ENCODE measurements at places on chromosomes 5 and 9. TPM values are rescaled to one million over a fixed set of nuclear protein-coding genes. Genes with fewer than 3 reads are reported as not detected.

IL9 gene
- total RNA-seq, result not detected

F2RL1 gene
- 2.2 TPM for total RNA-seq

CTSL gene
- total RNA-seq, result not detected

- DNase-seq, result no peak
Observed at GRCh38 chr5:150394131-150394530, 18.6 kb downstream of the CD74 start.

DNA sequence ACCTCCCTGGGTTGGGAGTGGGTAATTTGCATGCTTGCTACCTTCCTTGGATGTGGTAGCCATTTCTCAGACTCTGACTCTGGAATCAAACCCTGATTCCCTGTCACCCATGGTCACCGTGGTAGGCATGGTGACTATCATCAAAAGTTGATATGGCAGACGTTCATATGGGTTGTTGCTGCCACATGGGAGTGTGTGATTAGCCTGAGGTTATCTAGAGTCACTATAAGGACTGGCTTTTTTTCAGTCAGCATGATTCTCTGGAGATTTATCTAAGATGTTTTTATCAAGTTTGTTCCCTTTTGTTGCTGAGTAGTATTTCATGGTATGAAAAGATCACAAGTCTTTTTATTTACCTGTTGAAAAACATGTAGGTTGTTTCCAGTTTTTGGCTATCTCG, 7.0 kb downstream of the RCL1 start:
- no peak for DNase-seq

GRCh38 chr5:88878976-88879375, 4.0 kb downstream of the MEF2C start:
- DNase-seq, result no peak

DNA sequence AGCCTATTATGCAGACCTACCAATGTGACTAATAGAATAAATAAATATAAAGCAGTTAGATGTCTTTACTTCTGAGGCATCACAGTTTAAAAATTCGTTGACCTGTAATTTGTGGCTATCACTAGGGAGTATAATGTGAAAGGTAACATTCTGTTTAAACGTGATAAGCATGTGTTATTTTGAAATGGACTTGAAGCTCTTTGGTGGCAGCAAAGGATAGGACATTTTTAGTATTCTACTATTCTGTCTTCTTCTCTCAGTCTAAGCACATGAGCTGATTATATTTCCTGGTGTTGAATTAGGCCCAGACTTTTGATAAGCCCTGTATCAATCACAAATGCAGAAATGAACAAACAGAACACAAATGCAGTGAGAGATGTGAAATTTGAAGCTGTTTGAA, 974.0 kb upstream of the CDH10 start:
- DNase-seq, result no peak

DNA sequence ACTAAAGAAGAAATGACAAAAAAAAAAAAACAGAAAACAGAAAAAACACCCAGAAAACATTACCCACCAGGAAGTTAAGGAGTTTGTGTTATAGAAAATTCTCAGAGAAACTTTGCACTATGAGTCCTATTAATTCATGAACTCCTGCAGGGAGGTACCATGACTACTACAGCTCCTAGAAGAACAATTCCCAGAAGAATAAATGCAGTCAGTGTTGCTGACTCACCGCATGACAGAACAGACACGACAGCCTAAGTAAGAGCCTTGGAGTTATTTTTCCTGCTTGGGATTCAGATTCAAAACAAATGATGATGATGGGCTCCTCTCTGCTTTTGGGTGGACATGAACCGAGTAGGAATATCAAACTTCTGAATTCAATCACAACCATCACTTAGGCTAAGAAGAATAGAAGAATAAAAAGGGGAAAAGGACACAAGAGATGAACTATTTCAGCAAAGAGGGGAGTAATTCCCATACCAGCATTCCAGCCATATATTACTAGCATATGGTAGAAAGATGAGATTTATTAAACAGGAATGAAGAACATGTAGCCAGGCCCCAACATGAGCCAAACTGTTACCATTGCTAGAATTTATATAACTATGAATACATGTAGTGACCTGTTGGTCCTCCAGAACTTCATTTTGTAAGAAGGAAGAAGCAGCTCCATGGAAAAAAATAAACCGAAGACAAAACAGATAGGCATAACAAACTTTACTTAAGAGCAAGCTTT, 209.6 kb upstream of the PDE4D start:
- no peak for DNase-seq

DNA sequence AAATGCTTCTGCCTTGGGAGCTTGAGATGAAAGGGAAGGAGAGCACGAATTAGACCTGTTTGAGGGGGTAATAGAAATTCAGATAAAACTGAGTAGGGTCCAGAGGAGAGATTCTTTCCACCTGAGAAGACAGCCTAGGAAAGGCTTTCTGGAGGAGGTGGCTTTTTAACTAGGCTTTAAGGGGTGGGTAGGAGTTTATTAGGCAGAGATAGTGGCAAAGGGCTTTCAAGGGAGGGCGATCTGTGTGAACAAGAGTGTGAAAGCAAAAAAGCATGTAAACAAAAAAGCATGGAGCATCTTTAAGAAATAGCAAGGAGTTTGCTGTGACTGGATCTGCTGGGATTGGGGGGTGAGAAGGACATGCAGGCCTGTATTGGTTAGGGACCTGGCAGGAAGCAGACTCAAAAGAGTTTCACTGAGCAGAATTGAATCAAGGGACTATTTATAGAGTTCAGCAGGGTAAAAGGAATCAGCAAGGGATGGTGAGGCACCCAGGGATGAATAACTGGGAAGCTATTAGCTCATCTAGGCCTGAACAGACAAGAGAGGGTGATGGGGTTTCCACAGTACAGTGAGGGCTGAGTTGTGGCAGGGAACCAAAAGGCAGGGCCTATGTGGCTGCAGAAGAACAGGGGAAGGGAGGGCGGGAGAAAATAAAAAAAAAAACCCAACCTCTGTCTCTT, 18.8 kb downstream of the SLC1A1 start:
- no peak for DNase-seq

DNA sequence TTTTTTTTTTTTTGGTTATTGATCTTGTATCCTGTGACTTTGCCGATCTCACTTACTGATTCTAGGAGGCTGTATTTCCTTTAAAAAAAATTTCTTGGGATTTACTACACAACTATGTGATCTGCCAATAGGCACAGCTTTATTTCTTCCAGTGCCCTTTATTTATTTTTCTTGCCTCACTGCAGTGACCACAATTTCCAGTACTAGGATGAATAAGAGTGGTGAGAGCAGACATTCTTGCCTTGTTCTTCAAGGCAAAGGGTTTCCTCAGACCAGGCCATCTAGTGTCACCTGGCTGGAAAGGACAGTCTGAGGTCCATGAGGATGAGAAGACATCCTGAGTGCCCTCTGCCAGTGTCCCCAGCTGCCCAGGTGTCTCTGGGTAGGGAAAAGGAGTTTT, 265.4 kb downstream of the SPOCK1 start:
- DNase-seq, result no peak

GRCh38 chr5:56538580-56538979, 276.8 kb upstream of the MAP3K1 start:
- no peak for DNase-seq

DNA sequence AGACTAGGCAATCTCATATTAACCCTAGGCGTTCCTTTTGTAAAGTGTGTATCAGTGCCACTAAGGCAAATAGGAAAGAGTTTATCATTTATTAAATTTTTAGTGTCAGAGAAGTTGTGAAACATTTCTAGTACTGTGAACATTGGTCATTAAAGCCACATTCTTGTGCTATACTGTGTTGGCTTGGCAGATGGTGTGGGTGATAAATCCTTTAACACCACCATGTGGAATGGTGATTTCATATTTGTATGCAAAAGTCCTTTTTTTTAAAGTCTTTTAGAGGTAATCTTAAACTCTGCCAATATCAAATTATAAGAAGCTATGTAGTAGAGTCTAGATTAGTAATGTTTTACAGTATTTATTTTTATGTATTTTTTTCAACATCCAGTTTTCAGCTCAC, 18.1 kb downstream of the SLC12A2 start:
- DNase-seq, result no peak

DNA sequence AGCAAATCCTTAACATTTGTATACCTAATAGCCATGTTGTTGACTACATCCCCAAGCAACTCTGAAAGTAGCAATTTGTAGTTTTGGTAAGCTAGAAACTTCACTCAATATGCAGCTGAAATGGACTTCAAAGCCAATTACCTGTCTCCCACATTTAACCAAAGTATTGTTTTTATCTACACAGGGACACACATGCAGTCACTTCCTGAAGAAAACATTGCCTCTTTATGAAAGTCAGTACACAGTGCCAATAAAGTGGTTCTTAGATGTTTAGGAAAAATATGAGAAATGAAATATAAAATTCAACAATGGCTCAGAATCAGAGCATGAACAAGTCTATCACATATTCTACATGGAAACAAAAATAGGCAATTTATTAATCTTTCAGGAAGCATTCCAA, 49.2 kb downstream of the OXCT1 start:
- DNase-seq, result no peak

GRCh38 chr9:87554976-87555375, 57.3 kb downstream of the DAPK1 start:
- DNase-seq, result no peak

DNA sequence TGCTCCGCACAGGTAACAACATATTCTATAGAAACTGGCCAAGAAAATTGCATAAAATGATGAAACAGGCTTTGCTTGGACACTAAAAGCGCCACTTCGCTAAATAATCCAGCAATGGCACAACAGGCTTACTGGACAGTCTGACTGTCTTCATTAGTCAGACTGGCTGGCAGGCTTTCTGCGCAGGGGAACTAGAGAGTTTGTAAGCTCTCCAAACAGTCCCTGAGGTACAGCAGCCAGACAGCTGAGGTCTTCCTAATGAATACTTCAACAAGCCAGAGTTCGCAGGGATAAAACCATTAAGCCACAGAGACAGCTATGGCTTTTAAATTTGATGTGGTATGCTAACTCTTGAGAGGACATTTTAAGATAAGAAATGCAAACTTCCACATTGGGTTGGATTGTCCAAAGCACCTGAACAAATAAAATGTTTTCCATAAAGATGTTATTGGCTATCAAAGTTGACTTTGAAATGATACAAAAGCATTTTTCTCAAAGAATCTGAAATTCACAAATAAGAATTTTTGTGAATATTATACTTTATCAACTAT, 20.7 kb downstream of the PLK2 start:
- no peak for DNase-seq

GRCh38 chr9:70574151-70574837, 159.8 kb upstream of the KLF9 start:
- DNase-seq, result no peak

- DNase-seq, result no peak
Observed at GRCh38 chr5:60636644-60637043, 63.3 kb downstream of the DEPDC1B start.

DNA sequence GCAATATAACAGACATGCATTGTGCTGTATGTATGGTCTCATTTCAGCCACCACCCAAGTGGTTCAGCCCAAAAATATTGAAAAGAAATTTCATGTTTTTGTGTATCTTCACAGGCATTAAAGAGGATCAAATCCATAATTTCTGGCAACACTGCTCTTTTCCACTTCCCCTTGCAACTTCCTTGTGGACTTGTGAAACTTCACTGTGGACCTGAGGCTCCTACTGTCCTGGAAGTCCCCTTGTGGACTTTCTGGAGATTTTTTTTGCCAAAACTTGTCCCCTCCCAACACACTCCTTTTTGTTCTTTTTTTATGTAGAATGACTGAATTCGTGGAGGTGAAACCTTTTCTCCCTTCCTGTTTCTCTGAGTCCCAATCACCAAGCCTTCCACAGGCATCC, 14.3 kb downstream of the OTULINL start:
- no peak for DNase-seq

- peak; percentile 5 for DNase-seq
Observed at GRCh38 chr9:89006996-89007967, 16.0 kb downstream of the S1PR3 start.

GRCh38 chr5:147397616-147398015, 112.3 kb downstream of the DPYSL3 start:
- DNase-seq, result no peak

DNA sequence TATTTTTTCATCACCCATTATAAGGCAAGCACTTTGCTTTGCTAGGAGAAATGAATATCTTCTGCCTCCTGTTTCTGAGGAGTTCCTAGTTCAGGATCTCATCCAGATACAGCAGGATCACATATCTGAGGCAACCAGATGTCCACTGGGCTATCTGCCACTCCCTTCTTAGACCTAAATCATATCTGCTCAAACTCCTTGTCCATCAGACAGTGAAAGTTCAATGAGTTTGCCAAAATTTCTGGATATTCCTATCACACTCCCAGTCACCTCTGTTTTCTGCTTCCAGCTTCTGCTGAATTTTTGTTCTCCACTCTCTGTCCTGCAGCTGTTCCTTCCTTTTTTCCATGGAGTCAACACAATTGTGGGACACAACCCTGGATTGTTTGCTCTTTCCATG, 54.2 kb upstream of the BASP1 start:
- DNase-seq, result no peak

DNA sequence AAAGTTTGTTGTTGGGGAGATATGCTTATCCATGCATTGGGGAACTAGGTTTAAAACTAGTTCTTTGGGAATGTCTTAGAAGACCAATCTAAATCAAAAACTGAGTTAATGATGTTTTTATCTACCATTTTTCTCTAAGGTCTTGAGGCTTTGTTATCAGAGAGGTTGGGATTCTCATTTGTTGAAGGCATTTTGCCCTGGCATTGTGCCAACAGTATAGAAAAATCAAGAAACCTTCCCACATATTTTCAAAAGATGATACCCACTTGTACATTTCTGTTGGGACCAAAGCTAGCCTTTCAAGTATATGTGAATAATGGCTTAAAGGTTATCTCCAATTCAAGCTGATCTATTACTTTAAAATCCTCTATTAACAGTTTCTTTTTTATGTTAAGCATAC, 419.8 kb upstream of the KIF2A start:
- DNase-seq, result no peak

DNA sequence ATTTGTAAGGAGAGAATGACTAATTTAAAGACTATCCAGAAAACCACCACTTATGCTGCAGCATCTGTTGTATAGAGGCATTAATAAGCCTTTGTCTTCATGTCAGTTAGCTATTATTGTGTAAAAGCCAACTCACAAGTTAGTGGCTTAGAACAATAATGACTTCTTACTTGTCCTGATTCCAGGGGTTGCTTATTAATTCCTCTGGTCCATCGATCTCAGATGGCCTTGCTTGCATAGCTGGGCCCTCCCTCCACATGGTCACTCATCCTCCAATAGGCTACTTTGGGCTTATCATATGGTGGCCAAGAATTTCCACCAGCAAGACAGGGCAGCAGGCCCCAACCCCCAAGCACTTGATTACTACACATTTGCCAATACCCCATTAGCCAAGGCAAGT, 44.5 kb upstream of the STK32A start:
- DNase-seq, result no peak

DNA sequence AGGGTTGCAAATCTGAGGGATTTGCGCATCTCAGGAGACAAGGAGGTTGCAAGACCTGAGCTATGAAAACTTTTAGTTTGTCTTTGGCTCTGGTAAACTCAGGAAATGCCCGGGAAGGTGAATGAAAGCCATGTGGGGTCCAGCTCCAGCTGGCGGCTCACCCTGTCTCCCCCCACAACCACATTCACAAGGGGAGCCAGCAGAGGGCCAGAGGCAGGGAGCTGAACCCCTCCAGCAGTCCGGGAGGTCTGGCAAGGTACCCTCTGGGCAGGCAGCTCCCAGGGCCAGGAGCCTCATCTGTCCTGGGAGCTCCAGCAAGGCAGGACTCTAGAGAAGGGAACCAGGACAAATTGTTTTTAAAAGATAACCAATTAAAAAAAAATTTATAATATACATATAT, 2.5 kb upstream of the FGFR4 start:
- no peak for DNase-seq

GRCh38 chr5:168843277-168844015, 264.3 kb upstream of the PANK3 start:
- DNase-seq, result no peak

All from activated CD8-positive, alpha-beta T cell treated with anti-CD3 and anti-CD28 coated beads, Interleukin-2, amount 10 ng/mL, durations not matched to agents 7 days and 5 days (primary cell).